Stimulated activated CD4-positive, alpha-beta T cell treated with anti-CD3 and anti-CD28 coated beads, Interleukin-15, amount 100 ng/mL, for 48 hours (primary cell): ENCODE measurements at places on chromosomes 2 and 18.

DNA sequence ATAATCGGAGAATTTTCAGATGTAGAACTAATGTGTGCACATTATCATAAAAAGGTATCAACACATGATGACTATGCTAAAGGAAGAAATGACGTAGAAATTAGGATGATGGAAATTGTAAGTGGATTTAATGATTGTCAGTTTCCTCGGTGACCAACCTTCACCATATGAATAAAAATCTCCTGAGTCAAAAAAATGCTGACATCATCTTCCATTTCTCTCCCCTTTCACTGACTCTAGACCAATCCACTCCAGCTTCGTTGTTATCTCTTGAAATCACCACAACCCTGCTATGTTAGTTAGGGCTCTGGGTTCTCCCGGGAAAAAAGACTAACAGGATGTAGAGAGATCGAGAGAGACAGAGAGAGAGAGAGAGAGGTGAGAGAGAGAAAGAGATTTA, 204.8 kb upstream of the KYNU start:
- no peak for DNase-seq

GRCh38 chr18:13681701-13682100, 44.7 kb downstream of the FAM210A start:
- no peak for DNase-seq

GRCh38 chr2:45786836-45787357, 135.4 kb downstream of the PRKCE start:
- DNase-seq, result no peak

DNA sequence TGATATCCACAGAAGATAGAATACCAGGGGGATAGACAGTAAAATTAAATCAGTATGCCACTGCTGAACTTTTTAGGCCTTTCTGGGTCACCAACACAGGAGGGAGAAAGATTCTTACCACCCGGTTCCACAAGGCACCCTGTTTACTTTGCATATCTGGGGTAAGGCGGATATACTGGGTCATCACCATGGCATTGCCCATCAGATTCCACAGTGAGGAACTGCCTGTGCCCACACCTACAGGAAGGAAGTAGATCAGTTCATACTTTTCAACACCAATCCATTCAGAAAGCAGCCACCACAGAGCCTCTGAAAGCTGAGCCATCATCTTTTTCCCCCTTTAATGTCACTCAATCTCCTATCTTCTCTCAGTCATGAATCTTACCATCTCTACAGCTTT, 2.0 kb downstream of the LMAN2L start:
- DNase-seq, result no peak

- DNase-seq, result no peak
These were observed 47.0 kb upstream of the TTC39C start for GRCh38 chr18:23967321-23968089.

GRCh38 chr2:212737392-212738172, 199.0 kb upstream of the ERBB4 start:
- DNase-seq, result no peak

- DNase-seq, result no peak
These were observed 2.0 kb downstream of the DNAJC27 start for GRCh38 chr2:24969784-24970183.

DNA sequence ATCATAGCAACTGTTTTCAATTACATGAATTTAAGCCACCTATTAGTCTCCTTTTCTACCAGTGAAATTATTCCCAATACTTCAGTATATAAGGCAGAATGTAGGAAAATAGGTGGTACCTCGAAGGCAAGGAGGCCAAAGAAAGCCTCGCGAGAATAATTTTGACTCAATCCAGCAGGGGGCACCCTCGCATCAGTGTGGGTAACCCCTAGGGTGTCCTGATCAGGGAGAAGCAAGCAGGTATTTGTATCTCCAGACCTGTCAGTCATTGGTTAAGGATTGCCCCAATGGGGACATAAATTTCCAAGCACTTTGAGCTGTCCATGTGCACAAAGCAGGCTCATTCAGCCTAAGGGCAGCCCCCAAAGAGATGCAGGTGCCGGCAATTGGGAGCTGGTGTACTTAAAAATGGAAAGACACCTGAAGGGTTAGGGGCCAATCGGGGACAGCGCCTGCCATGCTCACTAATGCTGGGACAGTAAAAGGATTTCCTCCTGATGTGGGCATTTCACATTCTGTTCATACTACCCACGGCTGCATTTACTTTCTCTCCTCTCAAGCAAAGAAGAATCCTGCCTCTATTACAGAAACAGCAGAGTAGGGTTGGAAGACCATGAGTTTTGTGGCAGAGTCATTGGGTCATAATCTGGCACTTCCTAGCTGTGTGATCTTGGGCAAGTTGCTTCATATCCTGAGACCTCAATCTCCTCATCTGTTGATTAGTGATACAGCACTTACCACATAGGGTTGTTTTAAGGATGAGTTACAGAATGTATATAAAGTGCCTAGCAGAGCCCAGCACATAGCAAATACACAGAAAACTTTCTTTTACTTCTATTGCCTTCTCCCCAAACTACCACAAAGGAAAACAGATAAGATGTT, 136.1 kb downstream of the ICOS start:
- peak; percentile 72 for DNase-seq

DNA sequence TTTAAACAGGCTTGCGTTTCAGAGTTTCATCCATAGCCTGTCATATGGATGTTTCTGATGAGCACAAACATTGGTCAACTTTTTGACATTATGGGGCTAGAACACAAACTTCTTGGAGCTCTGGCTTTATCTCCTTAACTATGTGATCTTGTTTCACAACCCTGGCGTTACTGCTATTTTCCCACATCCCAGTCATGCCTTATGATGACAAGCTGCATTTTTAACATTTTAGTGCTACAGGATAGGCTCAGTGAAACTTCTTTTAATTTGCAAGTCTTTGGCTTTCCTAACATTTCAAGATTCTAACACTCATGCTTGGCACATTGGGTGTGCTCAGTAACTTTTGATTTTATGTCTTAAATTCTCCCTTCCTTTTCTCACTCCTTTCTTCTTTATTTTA, 21.0 kb upstream of the PDE1A start:
- DNase-seq, result no peak

DNA sequence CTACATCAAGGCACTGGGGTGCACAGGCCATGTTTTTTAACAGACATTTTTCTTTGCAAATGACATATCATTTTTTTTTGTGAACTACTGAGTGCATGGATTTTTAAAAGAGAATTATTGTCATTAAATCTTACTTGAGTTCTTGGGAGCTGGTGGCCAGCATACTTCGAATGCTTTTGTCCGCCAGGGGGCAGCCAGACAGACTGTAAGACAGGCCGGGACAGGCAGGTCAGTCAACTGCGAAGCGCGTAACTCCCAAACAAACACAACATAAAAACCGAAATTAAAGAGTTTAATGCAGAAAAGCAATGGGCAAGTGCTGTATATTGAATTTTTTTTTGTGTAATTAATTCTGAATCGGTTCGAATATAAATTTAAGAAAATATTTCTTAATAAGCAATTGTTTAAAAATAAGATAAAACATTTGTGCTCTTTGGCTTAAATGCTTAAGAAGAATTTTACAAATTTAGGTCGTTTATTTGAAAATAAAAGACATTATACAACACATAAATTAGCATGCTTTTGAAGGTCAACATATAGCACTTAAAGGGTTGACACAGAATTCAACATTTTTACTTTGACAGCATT, 142.2 kb upstream of the PXDN start:
- DNase-seq, result peak; percentile 25

DNA sequence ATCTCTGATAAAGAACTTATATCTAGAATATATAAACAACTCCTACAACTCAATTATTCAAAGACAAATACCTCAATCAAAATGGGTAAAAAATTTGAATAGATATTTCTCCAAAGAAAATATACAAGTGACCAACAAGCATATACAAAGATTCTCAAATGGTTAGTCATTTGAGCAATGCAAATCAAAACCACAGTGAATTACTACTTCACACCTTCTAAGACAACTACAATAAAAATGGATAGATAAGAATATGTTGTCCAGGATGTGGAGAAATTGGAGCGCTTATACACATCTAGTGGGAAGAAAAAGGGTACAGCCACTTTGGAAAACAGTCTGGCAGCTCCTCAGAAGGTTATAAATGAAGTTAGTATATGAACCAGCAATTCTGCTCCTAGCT, 332.9 kb downstream of the TGIF1 start:
- no peak for DNase-seq

DNA sequence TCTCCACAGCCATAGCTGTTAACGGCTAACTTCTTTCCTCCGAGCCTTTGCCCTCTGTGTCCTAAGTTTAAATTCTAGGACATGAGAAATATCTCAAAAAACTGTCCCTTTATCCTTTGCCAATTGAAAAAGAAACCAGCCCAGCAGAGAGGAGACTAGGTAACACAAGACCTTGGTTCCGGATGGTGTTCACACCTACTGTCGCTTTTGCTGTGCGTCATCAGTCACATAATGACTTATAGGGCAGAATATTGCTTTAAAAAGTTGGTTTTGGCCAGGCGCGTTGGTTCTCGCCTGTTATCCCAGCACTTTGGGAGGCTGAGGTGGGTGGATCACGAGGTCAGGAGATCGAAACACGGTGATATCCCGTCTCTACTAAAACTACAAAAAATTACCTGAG, 66.2 kb downstream of the SP3 start:
- no peak for DNase-seq

GRCh38 chr18:70025580-70025979, 77.9 kb upstream of the CD226 start:
- DNase-seq, result no peak

DNA sequence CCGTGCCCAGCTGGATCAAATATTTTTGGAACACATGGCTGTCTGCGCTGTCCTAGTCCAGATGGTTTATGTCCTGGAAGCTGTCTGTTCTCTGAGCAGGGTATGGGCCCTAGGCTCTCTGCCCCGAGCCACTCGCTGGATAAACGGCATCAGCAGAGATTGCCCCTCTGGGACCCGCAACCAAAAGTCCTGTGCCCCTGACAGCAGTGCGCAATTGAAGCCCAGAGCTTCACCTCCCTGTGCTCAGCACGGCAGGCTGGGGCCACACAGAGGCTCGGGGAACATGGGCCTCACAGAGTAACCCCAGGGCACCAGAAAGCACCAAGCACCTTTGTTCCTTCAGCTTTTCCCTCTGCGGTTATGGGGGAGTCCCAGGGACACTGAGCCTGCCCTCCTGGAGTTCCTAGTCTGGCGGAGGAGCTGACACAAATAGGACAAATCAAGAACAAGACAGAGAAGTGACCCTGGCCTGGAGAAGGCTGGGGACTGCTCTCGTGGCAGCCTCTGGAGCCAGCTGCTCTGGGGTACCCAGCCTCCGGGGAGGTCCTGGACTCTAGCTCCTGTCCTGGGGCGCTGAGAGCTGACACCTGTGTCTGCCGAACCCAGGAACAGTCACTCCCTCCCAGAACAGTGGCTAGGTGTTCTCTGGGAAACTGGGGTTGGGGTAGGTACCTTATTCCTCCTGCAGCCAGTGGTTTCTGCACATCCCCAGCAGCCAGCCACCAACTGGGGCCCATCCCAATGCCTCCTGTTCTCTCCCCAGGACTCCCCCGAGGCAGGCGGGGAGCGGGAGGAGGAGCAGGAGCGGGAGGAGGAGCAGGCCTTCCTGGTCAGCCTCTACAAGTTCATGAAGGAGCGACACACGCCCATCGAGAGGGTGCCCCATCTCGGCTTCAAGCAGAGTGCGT, 12.3 kb downstream of the ARID5A start:
- no peak for DNase-seq

GRCh38 chr2:71923887-71924533, 223.7 kb downstream of the CYP26B1 start:
- DNase-seq, result peak; percentile 28

DNA sequence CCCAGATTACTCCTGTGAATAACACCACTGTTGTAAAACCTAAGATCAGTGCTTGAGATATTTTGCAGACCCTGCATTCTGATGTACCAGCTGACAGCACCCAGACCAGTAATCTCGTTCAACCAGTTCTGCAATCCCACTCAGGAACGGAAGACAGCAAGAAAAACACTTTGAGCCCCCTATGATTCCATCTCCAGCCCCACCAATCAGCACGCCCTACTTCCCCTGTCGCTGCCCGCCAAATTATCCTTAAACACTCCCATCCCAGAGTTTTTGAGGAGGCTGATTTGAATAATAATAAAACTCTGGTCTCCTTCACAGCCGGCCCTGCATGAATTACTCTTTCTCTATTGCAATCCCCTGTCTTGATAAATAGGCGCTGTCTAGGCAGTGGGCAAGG, 173.9 kb upstream of the CDH2 start:
- no peak for DNase-seq

- DNase-seq, result no peak
These were observed 98.6 kb downstream of the AAK1 start for GRCh38 chr2:69544951-69545350.

DNA sequence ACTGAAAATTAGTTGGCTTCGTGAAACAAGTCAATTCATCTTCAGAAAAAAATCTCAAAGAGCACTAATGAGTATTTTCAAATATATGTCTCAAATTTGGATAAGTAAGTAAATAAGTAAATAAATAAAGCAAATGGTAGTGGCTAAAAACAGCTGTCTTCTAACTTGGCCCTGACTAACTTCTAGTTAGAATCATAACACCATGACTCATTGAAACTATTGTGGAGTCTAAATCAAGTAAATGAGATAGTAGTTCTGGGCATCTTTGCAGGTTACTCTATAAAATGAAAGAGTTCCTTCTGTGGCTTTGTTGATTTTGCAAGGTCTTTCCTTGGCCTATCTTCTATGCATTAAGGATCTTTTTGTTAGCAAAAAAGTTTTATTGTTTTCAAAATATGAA, 110.7 kb downstream of the SLC8A1 start:
- no peak for DNase-seq

GRCh38 chr2:189661957-189662321, 680 bp downstream of the ASNSD1 start:
- DNase-seq, result no peak

DNA sequence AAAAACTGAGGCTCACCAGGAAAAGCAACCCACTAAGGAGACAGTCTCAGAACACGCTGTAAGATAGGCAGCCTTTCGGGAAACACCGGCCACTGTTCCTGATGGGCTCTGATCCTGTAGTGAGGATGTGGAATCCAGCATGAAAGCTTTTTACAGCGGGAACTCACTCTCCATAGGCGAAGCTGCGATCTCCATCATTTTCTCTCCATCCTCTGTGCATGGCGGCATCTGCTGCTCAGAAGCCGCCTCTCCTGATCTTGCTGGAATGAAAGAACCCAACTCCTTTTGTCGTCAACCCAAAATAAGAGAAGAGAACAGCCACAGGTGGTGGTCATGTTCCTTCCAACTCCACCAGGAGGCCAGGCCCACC, 49.9 kb downstream of the TMEM18 start:
- no peak for DNase-seq
